ENCODE measurements at places on chromosomes 6 and 20. TPM values are rescaled to one million over a fixed set of nuclear protein-coding genes. Genes with fewer than 3 reads are reported as not detected.
A peak's percentile ranks its signal among the peaks of the same experiment; 100 is the strongest.

GRCh38 chr20:61662968-61663331 is 402.7 kb downstream of the TAF4 start:
- H3K36me3 ChIP-seq: no peaks in the 10 kb centered on the region
- no peaks in the 10 kb centered on the region for H3K4me1 ChIP-seq
- no peak overlapping the region for H3K27ac ChIP-seq
- H3K27me3 ChIP-seq: no peaks in the 10 kb centered on the region
- no peak for DNase-seq

DNA sequence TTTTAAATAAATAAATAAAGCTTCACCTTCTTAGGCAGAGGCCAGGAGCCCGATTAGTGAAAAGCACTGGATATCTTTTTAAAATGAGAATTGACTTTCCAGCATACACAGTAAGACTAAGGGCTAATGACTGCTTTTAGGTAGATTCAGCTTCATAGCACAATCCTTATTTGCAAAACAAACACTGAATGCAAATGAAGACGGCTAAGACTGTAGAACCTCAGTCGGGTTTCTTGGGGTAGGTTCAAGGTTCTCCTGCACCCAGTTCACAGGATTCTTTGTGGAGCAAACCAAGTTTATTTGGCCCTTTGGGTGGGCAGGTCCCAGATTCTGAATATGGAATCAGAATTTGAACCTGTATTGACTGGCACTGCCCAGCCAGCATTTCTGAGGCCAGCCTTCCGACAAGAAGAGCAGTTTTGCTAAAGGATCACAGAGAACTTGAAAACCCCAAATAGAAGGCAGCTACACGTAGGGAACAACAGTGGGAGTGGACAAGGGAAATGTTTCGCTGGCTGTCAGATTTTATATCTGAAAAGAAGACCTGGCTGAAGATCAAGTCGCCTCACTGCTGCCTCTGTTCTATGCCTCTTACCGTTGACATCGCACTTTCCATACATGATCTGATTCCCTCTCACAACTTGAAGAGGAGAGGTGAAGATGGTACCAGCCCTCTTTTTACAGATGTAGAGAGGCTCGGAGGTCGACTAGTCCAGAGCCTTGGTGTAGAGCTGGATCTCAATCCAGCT is 8.2 kb downstream of the TRERF1 start:
- peaks cover 11% of the 10 kb centered on the region for H3K36me3 ChIP-seq
- peaks cover 70% of the 10 kb centered on the region for H3K4me1 ChIP-seq
- peak overlapping the region; percentile 14 for H3K27ac ChIP-seq
- peak overlapping the region; percentile 11 for H3K4me3 ChIP-seq
- no peaks in the 10 kb centered on the region for H3K27me3 ChIP-seq

DNA sequence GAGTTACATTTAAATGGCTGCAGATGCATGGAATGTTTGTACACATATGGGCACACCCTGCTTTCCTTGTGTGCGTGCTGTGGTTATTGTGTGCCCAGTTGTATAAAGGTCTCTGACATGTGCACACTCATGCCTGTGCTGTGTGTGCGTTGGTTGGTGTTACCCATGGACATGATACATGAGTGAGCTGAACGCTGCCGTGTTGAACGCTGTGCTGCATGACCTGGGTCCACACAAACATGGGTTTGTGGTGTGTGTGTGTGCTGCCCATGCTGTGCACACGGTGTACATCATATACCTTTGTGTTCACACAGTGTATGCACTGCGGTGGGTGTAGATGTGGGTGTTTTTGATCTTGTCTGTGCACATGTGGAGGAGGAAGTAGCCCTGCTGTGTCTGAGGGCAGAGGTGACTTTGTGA is 54.4 kb downstream of the TOX2 start:
- peaks cover 16% of the 10 kb centered on the region for H3K4me1 ChIP-seq
- no peaks in the 10 kb centered on the region for H3K36me3 ChIP-seq
- peaks cover 8% of the 10 kb centered on the region for H3K27me3 ChIP-seq
- no peak for DNase-seq
- H3K27ac ChIP-seq: no peak overlapping the region

The MEI4 gene
- total RNA-seq: not detected

DNA sequence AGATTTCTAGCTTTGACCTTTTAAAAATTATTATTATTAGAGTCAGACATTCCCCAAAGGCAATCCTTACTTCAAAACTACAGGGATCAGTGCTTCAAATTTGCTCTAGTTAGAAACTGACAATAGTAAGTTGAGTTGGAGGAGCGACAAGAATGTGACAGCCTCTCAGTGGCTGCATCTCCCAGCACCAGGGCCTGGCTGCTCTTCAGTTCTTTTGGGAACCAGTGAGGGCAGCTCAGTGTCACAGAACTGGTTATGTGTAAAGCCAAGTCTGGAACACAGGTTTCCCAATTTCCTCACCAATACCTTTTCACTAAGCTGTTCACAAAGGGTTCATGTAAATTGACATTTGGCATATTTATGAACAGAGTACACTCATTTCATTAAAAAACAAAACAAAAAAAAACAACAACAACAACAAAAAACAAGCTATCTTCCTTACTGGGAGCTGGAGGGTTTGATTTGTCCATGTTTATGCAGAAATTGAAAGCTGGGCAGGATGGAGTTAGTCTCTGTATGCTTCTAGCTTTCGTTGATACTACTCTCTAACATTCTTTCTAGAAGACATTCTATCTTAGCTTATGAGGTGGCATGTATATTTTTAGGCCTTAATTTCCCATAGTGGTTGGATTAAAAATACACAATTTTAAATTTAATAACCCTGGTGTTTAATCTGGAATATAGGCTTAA is 95.0 kb downstream of the SAMD5 start:
- no peaks in the 10 kb centered on the region for H3K27me3 ChIP-seq
- H3K4me3 ChIP-seq: no peak overlapping the region
- no peaks in the 10 kb centered on the region for H3K4me1 ChIP-seq
- no peaks in the 10 kb centered on the region for H3K36me3 ChIP-seq

The SEL1L2 gene
- total RNA-seq: not detected

The IL17A gene
- not detected for total RNA-seq

The SIRPD gene
- total RNA-seq: not detected

- H3K4me3 ChIP-seq: peak overlapping the region; percentile 24
- H3K27me3 ChIP-seq: no peaks in the 10 kb centered on the region
- DNase-seq: peak; percentile 75
- peak overlapping the region; percentile 91 for H3K27ac ChIP-seq
- H3K36me3 ChIP-seq: peaks cover 52% of the 10 kb centered on the region
Measured at GRCh38 chr20:59253779-59254319, 46.6 kb upstream of the EDN3 start.
